Head of caudate nucleus (tissue), 42 donors: ENCODE measurements at places on chromosomes 5 and 9.

DNA sequence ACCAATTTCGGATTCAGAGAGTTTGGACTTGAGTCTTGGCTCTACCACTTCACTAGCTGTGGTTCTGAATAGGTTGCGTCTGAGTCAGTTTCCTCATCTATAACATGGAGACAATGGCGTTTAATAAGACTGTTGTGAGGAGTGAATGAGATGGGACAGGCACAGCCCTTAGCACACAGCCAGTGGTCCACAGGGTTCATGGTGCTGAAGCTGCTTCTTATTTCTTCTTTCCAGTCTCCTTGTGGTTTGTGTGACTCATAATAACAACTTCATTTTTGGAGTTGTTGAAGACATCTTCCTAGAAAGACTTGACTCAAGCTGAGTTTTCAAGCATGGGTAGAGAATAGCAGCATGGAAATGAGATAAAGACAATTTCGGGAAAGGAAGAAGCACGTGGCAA, 172.6 kb upstream of the PPP2R2B start:
- DNase-seq = no peak

DNA sequence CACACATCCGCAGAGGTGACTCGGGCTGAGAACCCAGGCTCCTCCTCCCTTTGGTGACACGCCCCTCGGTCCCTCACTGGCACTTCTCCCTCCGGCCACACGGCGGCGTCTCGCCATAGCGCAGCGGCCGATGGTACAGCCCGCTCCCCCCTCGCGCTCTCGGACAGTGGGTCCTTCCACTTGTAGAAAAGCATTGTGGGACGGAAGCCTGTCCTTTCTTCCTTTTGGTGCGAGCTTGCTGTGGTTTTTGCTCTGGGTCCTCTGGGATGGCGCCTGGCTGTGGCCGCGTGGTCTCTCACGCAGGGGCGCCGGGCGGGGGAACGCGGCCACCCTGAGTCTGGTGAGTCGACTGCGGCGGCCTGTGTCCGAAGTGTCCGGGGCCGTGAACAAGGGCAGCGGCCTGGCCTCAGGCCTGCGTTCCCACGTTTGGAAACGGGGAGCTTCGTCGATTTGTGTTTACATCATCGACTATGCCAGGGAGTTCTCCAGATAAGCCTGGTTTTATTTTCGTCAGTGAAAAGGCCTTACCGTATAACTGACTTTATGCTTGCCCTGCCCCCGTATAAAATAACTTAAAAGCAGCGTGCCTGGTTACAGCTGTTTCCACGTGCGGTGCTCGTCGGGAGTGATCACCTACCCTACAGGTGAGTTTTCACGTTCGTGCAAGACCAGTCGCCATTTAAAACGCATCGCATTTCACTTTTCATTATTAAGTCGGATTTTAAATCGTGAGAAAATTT, 258.3 kb downstream of the EPB41L4A start:
- peak; percentile 90 for DNase-seq

- DNase-seq = peak; percentile 27
Measured at GRCh38 chr5:141637767-141638419, 1.1 kb downstream of the RELL2 start.

DNA sequence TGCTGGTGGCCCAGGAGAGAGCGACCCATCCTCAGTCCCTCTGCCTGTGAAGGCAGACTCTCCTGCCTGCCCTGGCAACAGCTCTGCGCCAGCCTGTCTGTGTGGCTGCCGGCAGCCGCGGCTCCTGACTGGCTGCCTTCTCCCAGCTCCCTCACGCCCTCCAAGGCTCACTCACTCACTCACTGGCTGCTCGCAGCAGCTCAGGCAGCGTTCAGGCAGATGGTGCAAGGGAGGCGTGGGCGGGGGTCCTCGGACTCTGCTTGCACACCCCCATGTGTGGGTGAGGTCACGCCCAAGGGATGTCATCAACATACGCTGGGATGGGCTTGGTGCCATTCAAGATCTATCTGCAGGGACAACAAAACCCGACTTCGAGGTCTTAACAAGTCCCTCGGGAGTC, 66.7 kb downstream of the DAB2IP start:
- DNase-seq = peak; percentile 76

GRCh38 chr5:77741608-77742007, 34.5 kb downstream of the TBCA start:
- DNase-seq = no peak

- no peak for DNase-seq
Measured at GRCh38 chr5:53934151-53934820, 373.8 kb downstream of the NDUFS4 start.

DNA sequence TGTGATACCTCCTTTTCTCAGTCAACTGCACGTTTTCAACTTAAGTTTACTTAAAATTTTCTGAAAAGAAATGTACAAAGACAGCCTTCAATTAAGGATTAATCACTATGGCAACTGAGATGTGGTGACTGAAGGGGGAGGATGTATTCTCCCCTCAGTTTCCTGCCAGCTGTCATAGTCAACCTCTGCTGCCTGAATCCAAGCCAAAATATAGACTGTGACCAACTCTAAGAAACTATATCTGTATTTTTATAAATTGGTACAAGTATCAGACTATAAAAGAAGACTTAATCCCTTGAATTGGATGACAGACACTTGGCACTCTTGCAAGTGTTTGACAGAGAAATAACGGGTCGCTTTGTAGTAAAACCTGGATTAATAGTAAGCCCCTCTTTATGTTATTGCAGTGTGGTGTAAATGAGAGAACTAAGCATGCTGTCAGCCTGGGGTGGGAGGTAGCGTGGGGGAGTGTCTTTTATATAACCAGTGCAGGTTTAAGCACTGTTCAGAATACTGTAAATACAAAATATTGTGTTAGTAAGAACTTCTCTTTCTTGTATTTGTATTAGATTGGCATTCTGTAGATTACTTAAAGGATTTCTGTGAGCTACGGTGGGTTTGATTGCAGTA, 106.4 kb downstream of the ERCC6L2 start:
- DNase-seq = no peak

- no peak for DNase-seq
Measured at GRCh38 chr9:87122947-87123685, 175.8 kb upstream of the GAS1 start.

- DNase-seq = no peak
Measured at GRCh38 chr5:36665628-36666027, 59.2 kb downstream of the SLC1A3 start.

DNA sequence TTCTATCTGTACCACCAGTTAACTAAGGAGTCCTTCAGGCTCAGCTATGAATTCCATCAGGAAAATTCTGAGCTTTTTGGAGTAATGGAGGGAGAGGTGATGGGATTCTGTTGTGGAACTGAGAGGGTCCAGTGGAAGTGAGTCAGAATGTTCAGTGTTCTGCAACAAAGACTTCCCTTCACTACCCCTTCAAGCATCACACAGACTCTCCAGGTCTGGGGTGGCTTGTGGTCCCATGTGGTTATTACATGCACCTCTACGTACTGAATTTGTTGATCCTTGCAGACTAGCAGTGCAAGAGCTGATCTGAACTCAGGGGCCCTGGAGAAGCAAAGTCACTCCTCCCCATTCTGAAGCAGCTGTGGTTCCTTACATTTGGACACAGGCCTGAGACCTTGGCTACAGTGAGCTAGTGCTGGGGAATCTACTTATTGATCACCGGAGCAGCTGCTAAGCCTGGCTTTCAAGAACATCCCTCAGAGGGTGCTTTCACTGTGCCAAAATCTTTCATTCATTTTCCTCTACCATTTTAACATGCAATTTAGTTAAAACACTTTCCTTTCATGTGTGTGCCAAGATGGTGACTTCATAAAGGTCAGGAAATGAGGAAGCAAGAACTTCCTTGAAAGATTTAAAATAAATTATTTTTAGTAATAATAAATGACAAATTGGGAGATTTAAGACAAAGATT, 75.0 kb upstream of the TNC start:
- no peak for DNase-seq

- DNase-seq = no peak
Measured at GRCh38 chr5:8396246-8396645, 527.3 kb downstream of the MTRR start.

DNA sequence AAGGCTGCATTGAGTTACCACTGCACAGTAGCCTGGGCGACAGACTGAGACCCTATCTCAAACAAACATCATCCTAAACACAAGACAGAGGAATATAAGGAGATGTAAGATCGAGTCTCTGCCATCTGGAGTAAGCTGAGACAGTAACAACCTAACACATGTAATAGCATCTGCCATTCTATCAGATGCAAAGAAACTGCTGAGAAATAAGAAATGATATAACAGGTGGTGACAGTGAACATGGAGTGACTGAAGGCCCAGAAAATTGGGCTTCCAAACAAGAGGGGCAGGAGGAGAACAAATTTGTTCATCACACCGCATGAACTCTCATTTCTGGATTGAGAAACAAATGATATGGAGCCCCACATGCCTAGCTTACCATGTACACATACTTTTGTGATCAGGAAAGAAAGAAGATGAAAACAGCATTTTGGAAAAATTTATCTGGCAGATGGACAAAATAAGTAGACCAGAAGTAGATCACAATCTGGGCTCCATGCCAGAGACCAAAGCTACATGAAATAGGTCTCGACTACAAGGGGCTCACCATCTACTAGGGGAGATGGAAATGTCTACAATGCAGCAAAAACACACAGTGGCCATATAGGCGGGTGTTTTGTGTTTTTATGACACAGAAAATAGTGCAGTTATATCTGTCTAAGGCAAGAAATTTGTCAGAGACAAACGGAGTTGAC, 45.5 kb downstream of the ECPAS start:
- DNase-seq = no peak

DNA sequence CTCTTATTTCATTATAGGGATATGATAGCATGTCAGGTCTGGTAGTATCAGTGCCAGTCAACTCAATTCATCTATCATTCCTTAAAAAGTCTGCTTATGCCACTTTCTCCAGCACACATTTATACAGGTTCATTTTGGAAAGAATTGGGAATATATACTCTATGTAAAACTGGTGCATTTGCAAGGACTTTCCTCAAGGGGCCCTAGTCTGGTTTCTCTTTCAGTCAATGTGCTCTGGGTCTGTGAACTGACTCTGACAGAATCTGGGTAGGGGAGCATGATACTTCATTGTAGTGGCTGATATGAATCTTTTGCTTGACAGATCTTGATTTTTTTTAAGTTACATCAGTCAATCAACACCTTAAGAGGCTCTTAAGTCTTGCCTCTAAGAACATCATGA, 313.9 kb downstream of the HTR1A start:
- no peak for DNase-seq

GRCh38 chr5:111532886-111533582, 20.7 kb upstream of the STARD4 start:
- DNase-seq = no peak

GRCh38 chr5:149852641-149853330, 91.8 kb downstream of the PDE6A start:
- peak; percentile 89 for DNase-seq

DNA sequence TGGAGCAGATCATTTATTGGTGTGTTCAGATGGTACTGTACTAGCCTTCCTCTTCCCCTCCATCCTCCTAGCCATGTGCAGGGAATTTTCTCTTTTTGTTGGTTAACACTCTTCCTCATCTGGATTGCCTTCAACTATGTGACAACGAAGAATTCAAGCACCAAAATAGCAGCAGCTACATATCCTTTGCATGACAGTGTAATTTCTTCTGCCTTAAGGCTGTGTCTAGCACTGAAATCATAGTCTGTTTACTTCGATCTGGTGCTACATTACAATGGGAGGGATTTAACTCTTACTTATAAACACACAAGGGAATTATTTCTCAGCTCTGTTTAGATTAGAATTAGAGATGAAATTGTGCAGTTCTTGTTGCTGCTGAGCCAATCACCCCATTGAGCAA, 260.4 kb downstream of the ARL15 start:
- DNase-seq = no peak

- DNase-seq = no peak
Measured at GRCh38 chr5:102666164-102666946, 88.8 kb upstream of the PAM start.

GRCh38 chr5:123286891-123287290, 136.3 kb downstream of the CEP120 start:
- DNase-seq = no peak

- DNase-seq = no peak
Measured at GRCh38 chr5:171715551-171715950, 70.1 kb upstream of the SMIM23 start.

- peak; percentile 66 for DNase-seq
Measured at GRCh38 chr5:80672140-80672736, 17.5 kb upstream of the DHFR start.

- peak; percentile 42 for DNase-seq
Measured at GRCh38 chr9:83432104-83432627, 106.0 kb downstream of the FRMD3 start.

DNA sequence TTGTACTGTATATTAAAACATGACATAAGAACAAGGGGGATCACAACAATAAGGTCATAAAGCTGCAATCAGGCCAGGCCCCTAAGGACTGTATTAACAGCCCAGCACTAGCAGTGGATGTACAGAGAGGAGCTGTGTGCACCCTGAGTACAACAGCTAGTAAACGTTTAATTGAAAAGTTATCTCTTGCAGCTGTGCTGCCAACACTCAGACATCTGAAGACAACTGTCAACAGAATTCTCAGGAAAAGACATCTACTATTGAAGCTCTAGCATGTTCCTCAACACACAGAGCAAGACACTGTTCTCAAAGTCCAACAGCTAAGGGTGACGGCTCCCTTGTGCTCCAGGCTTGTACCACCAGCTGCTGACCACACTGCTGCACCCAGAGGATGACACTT, 199.6 kb downstream of the DCP2 start:
- DNase-seq = no peak

DNA sequence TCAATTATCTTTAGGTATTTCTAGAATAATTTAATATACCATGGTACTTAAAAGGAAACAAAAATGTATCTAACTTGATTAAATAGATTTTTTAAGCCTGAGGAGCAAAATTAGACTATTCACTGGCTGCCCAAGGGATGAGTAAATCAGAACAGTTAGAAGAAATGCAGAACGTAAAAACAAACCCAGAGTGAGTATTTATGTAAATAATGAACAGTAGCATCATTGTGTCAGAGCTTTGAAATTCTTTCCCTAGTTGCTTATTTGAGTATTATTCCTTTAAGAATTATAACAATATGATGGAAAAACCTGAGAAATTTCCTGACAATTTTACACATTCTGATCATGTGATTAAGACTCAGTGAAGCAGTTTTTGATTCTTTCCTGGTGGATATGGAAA, 200.9 kb downstream of the GDNF start:
- no peak for DNase-seq

DNA sequence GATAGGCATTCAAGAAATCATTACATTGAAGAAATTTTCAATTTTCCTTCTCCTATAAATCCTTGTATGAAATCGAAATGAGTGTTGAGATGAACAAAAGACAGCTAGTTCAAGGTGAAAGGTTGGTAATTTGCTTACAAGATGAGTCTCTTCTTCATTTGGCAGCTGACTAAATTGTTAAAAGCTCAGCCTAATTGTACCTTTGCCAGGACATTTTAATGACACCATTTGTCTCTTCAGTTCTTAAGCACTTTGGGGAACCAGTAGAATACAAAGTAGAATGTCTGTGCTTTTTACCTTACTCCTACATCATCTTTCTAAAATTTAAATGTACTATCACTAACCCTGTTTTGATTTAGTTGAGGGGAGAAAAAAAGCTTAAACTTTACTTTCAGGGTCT, 59.4 kb downstream of the GRAMD2B start:
- DNase-seq = no peak

- DNase-seq = no peak
Measured at GRCh38 chr5:33650911-33651310, 210.1 kb downstream of the TARS1 start.
